ENCODE measurements at places on chromosomes 2 and 18.

- DNase-seq = no peak
Observed at GRCh38 chr2:8454797-8455196, 227.1 kb upstream of the ID2 start.

DNA sequence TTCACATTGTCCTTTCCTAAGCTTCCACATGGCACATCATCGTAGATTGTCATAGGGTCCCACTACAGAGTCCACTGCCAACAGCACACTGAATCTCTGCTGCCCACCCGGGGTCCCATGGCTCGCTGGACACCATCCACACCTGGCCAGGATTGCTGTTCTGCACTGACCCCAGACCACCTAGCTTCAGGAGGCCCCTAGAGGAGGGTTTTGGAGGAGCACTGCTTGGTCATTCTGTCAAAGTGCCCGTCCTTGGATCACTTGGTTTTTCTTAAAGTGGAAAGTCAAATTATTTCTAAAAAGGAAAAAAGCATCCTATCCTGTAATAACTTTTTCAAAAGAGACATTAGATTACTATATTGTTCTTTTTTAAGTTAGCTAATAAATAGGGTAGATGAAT is 59.0 kb downstream of the CHRNA1 start:
- no peak for DNase-seq

DNA sequence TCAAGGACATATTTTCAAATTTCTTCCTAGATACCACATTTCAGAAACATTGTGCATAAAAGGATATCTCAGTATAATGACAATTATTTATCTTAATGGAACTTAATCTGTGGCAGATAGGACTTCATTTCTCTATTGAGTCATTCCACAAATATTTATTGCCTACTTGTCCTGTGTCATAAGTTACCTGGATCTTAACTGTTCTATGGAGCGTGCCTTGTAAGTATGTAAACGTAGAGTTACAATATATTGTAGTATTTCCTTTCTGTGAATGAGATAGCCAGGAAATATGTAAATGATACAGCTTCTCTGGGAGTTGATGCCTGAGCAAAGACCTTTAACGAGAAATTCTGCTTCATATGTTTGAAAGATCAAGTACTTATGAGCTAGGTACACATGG is 2.5 kb downstream of the AGFG1 start:
- no peak for DNase-seq

- no peak for DNase-seq
Observed at GRCh38 chr2:144523596-144524117, 3.7 kb upstream of the ZEB2 start.

DNA sequence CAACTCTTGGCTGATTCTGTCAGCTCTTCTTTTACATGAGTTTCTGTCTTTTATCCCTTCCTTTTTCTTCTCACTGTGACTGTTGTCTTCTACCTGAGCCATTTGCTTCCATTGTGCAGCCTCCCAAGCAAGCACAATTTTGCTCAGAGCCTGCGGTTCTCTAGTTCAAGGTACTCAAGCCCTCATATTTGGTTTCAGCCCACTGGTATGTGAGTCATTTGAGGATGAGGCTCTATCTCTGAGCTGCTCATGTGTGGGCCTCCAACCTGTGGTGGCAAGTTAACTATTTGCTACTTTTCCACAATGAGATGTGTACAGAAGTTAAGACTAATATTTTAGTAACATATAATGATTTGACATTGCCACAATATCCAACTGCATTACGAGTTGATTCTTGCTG is 183.0 kb downstream of the PHLPP1 start:
- DNase-seq = no peak

GRCh38 chr18:31876707-31877106 is 66.2 kb downstream of the TRAPPC8 start:
- DNase-seq = no peak

DNA sequence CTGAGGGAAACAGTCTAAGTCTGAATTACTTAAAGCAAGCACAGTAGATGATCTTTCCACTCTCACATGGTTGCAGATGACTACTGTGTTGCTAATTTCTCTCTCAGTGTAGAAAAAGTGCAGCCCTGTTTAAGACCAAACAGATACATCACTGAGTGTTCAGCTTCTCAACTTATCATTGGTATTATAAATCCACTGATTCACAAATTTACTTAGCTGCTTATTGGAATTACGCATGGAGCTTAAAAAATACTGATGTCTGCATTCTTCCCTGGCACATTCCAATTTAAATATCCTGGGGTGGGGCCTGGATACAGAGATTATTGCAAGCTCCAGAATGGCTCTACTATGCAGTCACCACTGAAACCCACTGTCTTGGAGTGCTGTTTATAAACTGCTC is 411.2 kb downstream of the RND3 start:
- DNase-seq = no peak

DNA sequence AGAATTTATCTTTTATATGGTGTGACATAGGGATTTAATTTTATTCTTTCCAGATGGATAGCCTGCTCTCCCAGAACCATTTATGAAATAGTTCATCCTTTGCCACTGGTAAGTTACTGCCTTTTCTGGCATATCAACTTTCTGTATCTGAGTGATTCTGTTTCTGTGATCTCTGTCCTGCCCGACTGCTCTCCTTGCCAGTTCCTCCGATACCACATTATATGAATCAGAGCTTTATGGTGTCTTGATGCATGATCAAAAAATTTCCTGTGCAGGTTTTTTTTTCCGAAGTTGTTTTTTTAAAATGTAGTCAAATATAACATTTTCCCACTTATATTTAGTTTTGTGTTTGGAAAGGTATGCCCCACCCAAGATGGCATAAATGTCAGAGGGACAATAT is 242.5 kb downstream of the CYP26B1 start:
- no peak for DNase-seq

GRCh38 chr2:74551942-74552913 is 1.5 kb downstream of the LOXL3 start:
- no peak for DNase-seq

GRCh38 chr2:27315122-27315521 is 6.9 kb upstream of the UCN start:
- no peak for DNase-seq

DNA sequence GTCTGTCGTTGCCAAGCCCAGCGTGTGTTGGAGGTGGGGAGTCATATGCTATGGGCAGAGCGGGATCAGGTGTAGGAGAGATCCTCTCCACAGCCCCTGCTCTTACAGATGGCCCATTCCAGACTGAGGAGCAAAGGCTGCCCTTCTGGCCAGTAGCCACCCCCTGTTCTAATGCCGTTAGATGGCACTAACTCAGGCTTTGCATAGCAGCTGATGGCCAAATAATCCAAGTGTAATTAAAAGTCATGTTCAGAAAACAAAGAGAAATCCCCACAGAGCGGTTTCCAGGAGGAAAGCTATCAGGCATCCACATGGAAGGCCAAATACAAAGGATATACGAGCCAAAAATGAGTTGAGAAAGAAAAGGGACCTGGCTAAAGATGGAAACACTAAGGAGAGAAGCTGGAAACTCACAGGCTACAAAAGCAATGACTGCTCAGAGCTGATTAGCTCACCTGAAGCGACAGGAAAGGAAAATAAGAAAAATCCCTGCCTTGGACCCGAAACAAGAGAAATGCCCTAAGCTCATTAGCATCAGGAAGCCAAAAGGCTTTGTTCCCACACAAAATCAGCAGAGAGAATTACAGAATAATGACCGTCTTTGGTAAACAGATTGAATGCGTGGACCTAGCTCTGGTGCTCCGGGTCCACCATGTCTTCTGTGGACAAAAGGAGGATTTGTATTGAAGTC is 1002.4 kb upstream of the KLHL29 start:
- DNase-seq = no peak

GRCh38 chr2:178420463-178420999 is 30.4 kb downstream of the PRKRA start:
- no peak for DNase-seq

DNA sequence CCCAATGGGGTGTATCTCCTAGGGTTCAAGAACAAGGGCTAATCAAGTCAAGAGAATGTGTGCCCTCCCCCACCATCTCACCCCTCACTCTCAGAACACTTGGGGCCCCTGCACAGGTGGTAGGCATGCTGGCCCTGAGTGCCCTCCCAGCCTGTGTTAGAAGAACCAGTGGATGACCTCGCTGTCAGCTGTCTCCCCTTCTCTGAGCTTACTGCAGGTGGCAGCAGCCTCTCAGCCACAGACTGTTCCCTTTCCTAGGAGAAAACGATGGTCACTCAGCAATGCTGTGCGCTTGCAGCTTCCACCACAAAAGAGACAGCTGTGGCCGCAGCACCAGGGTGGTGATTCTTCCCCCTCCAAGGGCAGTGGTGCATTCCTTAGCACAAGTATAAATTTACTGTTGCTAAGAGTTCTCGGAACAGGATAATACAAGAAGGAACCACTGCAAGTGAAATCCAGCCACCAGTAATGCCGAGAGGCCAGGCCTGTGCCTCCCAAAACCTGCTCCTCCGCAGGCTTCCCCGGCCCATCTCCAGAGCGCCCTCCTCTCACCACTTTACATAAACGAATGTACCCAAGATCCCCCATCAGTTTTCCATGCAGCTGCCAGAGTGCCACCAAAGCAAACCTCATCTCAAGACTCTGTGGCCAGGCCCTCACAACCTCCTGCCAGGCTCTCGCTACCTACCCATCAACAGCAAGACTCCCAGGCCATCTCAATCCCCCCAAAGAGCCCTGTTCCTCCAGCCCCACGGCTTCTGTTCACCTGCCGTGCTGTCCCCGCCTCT is 935 bp upstream of the RAMP1 start:
- no peak for DNase-seq

- DNase-seq = no peak
Observed at GRCh38 chr2:11344956-11345677, 681 bp upstream of the ROCK2 start.

DNA sequence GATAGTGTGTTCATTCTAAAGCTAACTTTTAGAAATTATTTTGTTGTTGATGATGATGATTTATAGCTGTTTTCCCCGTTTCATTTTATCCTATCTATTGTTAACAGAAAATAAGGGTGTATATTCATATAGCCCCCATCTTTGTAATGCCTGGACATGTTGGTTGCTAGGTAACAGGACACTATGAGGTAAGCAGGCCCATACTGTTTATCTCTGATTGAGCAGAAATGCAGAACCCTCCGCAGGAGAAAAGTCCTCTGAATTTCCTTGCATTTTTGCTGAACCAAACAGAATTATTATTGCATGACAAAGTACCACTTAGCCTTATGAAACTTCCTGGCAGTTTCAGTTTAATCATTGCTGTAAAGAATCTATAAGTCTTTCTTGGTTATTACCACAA is 339.4 kb downstream of the DCC start:
- no peak for DNase-seq

GRCh38 chr18:56096861-56097260 is 508.9 kb upstream of the TCF4 start:
- DNase-seq = no peak

- no peak for DNase-seq
Observed at GRCh38 chr2:129240061-129240460, 739.4 kb upstream of the RAB6C start.

DNA sequence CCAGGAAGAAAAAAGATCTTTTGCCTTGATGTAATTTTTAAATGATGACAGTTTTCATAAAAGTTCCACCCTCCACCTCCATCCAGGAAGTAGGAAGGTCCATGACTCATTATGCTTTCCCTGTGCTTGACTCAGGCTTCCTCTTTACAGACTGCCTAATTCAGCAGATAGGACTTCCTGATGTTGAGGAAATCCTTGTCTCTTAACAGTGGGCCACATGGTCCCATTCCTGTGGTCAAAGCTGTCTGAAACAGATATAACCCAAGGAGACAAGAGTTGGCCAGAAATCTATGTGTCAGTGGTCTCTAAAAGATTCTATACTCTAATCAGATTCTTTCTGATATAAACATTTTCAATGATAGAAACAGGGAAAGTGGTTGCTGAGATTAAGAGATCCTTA is 119.1 kb downstream of the BAZ2B start:
- no peak for DNase-seq

DNA sequence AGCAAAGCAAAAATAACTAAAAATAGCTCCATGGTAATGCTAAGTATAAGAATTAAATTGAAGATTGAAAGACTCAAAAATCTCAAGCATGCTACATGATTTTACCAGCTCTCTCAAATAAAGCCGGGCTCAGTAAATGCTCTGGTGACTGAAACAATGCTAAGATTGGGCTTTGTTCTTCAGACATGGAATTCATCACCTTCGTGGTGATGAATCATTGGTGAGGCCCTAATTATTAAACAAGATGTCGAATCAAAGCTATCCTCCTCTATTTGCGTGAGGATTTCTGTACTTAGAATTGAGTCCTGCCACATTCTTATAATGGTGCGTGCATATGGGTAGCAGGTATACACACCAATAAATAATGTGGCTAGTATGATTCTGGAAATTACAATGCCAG is 58.8 kb upstream of the LRRTM1 start:
- no peak for DNase-seq

DNA sequence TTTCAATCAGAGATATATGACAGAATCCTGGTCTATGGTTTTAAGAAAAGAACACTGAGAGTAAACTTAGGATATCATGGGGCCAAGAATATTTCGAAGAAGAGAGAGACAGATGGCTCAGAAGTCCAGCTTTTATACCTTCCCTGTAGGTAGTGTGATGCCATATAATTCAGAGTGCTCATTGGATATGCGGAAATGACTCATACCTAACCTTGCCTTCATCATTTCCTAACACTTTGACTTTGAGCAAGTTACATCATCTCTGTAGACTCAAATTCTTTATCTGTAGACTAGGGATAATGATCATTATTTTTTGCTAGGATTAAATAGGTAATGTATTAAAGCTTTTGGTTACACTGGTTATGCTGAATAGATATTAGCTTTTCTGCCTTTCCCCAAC is 461.6 kb upstream of the CNTNAP5 start:
- DNase-seq = no peak

DNA sequence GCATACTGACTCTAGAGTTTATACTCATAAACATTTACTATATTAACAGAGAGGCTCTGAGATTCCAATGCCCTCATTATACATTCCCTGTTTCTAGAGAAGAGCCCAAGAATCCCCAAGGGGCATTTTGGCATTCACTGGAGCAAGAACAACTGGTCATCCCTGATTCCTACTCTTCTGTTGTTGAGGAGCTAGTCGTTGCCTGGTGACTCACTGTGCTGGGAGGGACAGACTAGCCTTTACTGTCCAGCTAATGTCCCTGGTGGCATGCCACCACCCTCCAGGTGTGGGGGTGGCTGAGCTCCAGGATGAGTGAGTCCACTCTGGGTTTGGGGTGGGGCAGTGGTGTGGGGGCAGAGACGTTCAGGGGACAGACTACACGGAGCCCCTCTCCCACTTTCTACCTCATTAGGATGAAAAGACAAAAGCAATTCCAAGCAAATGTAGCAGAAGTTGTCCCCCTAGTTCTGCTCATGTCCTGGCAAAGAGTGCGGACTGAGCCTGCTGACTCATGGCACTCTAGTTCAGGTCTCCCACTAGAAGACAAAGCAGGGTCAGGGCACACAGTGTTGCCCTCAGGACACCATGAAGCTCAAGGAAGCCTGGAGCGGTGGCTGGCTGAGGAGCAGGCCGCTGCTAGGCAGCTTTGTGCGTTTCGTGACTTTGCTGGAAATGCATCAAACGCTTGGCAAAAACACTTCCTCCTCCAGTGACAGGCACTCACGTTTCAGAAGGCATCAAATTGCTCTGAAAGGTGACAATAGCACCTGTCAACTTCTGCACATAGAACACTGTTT is 49.4 kb downstream of the RHOB start:
- no peak for DNase-seq

All from stimulated activated CD4-positive, alpha-beta T cell treated with anti-CD3 and anti-CD28 coated beads, Interleukin-12 subunit alpha, Interleukin-12 subunit beta, amount 100 ng/mL, for 4 hours (primary cell).